LoVo (cell line): ENCODE measurements at places on chromosomes 4 and X.
A peak's percentile ranks its signal among the peaks of the same experiment; 100 is the strongest.

- no peak for DNase-seq
These were observed 3.1 kb downstream of the MTMR1 start for GRCh38 chrX:150696331-150696730.

DNA sequence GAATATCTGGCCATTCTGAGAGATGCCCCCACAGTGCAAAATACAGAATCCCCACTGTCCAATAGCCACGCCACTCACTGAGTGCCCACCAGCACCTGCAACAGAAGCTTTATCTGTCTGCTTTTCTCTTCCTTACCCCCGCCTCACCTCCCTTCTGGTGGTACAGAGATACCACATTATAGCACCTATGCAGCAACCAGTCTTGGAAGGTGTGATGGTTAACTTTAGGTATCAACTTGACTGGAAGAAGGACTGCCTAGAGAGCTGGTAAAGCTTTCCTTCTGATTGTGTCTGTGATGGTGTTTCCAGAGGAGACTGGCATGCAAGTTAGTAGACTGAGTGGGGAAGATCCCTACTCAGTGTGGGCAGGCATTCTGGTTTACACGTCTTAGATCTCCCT is 61.8 kb upstream of the TXK start:
- no peak for DNase-seq

GRCh38 chr4:152572417-152573086 is 36.7 kb upstream of the FBXW7 start:
- DNase-seq = peak; percentile 53

- DNase-seq = no peak
These were observed 13.7 kb upstream of the DTHD1 start for GRCh38 chr4:36267486-36268268.
